ENCODE measurements at places on chromosomes 3 and 15.

- no peak for DNase-seq
These were observed 54.0 kb downstream of the B3GNT5 start for GRCh38 chr3:183306798-183307671.

DNA sequence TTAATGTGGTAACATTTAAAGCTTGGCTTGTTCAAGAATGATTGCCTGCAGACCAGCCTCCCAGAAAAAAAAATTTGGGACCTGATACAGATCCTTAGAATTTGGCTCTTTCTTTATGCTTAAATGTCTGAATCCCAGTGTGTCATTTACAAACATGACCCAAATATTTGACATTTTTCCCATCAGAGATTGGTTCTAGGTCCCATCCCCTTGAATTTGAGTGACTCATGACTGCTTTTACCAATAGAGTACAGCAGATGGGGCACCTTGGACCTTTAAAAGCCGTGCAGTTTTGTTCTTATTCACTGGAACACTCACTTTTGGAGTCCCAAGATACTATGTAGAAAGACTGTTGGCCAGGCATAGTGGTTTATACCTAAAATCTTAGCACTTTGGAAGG is 231.6 kb downstream of the ZIC1 start:
- no peak for DNase-seq

DNA sequence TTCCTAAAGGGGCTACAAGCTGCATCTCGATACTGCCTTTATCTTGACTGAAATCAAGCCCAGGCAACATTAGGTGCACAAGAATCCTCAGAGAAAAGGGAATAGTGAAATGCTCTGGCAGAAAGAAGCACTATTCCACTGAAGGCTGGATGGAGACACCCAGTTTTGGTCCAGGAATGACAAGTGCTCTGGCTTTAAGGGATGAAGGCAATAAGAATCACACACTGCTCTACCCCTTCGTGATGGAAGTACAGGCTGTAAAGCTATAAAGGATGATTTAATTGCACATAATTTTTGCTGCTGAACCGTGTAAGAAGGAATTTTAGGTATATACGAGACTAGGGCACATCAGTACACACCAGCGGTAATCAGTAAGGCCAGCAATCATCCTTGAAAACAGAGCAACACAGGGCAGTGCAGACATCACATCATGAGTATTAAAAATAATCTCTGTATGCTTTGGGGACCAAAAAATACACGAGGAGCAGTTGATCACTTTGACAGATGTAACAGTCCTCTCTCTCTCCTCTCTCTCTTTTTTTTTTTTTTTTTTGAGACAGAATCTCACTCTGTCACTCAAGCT is 414.6 kb upstream of the TBL1XR1 start:
- no peak for DNase-seq

- DNase-seq = no peak
These were observed 1.4 kb downstream of the IGF1R start for GRCh38 chr15:98649472-98650416.

DNA sequence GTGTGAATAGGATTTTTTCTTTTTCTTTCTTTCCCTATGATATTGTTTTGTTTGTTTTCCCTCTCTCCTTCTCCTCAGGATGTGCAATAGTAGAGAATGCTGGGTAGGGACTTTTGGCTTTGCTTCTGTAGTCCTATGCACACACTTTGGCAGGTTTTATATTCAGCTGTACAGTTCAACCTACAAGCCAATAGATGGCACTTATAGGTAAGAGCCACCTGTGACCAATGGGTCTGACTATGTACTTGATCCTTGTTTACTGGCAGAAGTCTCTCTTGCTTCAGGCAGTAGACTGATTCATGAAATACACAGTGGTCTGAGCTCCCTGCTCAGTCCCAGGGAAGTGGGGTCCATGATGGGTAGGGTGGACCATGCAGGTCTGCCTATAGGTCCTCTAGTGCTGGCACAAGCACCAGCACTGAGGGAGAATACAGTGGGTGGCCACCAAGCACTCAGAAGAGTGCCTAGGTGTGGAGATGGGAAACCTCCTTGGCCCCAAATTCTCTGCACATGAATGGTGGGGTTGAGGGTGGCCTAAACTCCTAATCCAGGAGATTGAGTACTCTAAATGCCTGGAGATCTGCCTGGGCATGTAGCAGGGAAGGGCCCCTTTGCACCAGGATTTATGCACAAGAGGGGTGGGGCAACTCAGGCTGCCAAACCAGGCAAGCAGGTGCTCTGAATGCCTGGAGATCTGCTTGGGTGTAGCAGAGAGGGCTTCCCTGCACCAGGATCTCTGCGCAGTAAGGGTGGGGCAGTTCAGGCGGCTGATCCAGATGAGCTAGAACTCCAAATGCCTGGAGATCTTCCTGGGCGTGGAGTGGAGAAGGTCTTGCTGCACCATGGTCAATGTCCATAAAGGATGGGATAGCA is 176.1 kb downstream of the DOCK3 start:
- no peak for DNase-seq

DNA sequence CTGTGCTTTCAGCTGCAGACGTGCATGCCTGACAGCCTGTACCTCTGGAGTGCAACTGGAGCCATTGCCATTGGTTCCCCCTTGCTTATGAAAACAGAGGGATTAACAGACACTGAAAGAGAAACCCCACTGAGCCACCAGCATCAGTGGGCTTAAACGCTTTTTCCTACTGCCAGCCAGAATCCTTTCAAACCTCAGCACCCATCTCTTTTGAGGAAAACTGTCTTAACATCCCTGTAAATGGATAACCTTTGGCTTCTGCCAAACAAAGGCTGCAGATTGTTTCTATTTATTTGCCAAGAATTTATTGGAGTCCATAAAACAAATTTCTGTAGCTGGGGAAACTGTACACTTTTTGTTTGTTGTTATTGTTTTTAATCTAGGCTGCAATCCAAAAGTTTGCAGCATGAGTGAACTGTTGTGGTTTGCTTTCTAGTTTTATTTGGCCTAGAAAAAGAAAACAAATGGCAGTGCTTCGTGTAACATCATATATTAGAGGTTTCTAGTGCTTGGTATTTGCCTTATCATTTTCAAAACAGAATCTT is 369.2 kb upstream of the IL12A start:
- DNase-seq = no peak

- DNase-seq = no peak
These were observed 103.0 kb downstream of the ETFA start for GRCh38 chr15:76208084-76208785.

DNA sequence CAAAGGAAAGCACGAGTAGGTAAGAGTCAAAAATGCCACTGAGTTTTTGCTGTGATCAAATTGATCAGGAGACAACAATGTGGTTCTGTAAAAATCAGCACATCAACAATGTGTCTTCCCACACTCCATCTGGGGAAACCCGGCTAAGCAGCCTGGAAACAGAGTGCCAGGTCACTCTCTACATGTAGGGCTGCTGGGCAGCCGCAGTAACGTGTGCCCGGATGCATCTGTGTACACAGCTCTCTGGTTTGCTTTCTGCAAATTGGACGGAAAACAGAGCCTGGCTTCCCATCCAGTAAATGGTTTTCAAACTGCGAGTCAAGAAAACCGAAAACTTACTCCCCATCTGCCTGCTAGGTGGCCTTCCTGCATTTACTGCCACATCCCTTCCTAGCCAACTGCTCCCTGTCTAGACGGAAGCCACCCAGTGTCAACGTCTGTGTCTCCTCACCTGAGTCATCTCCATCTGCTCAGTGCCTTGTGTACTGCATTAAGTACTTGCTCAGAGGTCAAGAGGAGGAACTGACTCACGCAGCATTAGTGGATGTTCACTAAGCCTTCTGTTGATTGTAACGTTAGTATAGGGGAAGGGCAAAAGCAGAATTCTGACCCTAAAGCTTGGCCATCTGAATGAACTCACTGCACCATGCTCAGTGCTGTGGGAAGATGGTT is 124.1 kb downstream of the TJP1 start:
- no peak for DNase-seq

DNA sequence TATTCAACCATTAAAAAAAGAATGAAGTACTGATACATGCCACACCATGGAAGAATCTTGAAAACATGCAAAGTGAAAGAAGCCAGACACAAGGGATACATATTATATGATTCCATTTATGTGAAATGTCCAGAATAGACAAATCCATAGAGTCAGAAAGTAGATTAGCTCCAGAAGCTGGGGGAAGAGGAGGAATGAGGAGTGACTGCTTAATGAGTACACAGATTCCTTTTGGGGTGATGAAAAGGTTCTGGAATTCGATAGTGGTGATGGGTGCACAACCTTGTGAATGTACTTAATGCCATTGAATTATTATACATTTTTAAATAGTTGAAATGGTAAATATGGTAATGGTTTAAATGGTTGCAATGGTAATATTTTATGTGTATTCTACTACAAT is 90.6 kb upstream of the SPATA12 start:
- DNase-seq = no peak

- no peak for DNase-seq
These were observed 45.5 kb upstream of the MCF2L2 start for GRCh38 chr3:183473969-183474368.

- DNase-seq = no peak
These were observed 53.7 kb upstream of the CFAP20DC start for GRCh38 chr3:59103552-59103951.

DNA sequence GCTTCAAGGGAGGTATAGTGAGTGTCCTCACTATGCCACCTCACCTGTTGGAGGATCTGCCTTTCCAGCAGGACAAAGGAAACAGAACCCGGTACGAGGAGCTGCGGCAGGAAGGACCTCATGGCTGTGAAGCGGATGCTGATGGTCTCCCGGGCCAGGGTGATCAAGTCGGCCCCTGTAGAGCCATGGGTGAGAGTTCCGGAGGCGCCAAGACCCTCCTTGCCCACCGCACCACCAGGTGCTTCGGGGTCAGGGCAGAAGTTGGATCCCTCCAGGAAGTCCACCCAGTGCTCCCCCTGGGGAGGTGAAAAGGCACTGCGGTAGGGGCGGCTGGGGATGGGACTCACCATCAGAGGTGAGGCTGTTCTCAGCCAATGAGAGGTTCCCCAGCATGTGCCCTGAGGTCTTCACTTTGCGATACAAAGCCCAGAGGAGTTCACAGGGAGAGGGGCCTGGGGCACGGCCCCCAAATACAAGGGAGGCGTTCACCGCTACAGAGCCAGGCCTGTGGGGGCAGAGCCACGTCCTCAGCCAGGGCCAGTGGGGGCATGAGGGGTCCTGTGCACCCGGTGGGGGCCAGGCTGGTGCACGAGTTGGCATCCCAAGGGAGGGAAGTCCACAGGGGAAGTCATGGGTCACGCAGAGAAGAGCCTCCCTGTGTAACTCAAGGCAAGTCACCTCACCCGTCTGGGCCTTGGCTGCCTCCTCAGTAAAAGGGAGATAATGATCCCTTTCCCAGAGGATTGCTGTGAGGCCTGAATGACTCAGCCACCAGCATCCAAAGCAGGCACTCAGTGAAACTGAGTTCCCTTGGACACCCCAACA is 27.7 kb downstream of the C15orf39 start:
- no peak for DNase-seq

Measured in D721Med (cell line).